ENCODE measurements at places on chromosomes 3 and 15. TPM values are rescaled to one million over a fixed set of nuclear protein-coding genes. Genes with fewer than 3 reads are reported as not detected.

Gene RARRES1
- 27.7 TPM for polyA plus RNA-seq

Gene GOLGA6A
- not detected for polyA plus RNA-seq

DNA sequence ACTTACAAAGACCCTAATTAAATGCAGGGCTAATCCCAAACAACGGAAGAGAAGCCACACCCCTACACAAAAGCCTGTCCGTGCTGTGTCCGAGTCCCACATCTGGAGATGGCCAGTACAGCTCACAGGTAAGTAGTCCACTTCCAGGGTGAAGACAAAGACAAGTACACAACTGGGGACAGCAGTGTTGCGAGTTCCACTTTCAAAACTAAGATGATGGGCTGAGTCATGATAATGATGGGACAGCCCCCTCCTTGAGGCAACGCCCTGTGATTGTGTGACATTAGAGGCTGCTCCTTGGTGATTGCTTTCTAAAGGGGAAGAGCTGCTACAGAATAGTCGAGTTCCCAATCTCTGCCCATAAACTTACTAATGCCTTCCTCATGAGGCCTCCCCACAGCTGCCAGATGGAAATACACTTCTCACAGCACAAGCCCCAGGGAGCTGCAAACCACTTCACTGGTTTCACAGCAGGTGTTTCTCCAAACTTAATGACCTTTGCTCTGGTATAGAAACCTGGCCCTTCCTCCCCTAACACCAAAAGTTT, 27.6 kb downstream of the RFT1 start:
- DNase-seq = no peak

DNA sequence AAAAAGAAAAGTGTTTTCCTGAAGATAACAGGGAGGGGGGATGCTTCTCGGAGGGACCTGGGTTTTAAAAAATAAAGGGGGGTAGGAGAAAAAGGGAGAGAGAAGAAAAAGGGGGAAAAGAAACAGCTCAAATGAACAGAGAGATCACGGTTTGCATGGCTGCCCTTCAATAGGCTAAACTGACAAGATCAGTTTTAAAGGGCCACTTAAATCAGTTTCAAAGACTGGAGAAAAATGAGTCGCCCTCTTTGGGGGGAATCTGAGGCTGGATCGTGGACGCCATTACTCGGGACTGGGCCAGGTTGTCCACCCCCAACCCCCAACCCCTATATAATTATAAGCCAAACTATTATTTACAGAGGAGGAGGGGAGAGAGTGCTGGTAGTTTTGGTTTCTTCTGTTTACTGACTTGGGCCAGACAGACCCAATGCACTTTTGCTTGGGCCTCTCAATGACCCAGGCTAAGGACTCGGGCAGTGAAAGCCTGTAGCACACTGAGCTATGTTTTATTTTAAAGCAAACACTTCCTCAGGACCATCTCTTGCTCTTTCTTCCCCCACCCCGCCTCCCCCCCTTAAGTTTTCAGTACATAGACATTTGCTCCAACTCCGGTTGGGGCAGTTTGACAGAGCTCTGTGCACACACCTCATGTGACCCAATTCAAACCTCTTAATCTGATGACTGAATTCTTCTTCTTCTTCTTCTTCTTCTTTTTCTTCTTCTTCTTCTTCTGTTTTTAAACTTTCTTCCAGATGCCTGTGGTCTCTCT, 6.3 kb downstream of the NR2F2 start:
- peak; percentile 45 for DNase-seq

Gene FAM3D
- not detected for polyA plus RNA-seq

Gene KBTBD12
- not detected for polyA plus RNA-seq

GRCh38 chr15:70587896-70588567, 175.3 kb downstream of the UACA start:
- DNase-seq = no peak
